ENCODE measurements at places on chromosomes 13 and 19. TPM values are rescaled to one million over a fixed set of nuclear protein-coding genes. Genes with fewer than 3 reads are reported as not detected.
A peak's percentile ranks its signal among the peaks of the same experiment; 100 is the strongest.

DNA sequence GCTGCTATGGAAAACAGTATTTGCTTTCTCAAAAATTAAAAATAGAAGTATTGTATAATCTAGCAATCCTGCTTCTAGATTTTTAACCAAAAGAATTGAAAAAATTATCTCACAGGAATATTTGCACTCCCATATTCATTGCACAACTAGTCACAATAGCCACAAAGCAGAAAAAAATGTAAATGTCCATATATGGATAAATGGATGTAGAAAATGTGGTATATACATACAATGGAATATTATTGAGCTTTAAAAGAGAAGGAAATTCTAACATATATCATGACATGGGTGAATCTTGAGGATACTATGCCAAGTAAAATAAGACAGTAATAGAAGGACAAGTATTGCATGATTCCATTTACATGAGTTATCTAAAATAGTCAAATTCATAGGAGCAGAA lies 2753.0 kb downstream of the PCDH9 start:
- no peak for DNase-seq

- DNase-seq = no peak
These were observed 127.4 kb downstream of the LMO7 start for GRCh38 chr13:75763512-75763911.

DNA sequence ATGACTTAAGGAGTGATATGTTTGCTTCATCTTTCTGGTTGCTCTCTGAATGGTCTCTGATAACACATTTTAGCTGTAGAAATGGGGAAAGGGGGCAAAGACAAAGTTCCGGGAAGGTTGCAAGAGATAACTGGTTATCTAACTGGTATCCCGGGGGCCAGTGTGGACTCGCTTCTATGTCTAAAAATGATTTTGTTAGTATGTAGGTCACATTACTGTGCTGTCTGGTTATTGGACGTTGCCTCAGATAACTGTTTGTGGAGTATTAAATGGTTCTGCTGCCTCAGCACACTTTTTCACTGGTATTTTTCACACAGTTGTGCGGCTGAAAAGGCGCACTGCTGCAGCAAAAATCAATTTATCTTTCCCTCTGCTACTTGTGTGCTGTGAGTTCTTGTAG lies 63.0 kb upstream of the ZNF536 start:
- no peak for DNase-seq

DNA sequence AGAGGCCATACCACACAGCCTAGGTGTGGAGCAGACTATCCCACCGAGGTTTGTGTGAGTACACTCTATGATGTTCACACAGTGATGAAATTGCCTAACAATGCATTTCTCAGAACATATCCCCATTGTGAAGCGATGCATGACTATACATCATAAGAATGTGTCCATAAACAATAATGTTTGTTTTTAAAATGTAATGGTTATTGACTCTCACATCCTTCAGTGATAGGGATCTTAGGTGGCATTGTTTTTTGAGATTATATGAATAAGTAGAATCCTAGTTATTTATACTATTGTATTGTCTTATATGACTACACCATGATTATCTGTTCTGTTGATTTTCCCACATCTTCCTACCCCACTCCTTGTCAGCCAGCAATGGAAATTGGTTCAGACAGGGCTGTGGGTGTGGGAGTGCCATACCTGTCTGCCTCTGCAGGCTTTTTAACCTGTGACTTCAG lies 13.6 kb downstream of the CCNA1 start:
- no peak for DNase-seq

GRCh38 chr19:54002495-54003315 lies 11.3 kb downstream of the CACNG6 start:
- DNase-seq = no peak

- no peak for DNase-seq
These were observed 12.2 kb downstream of the TMEM221 start for GRCh38 chr19:17436094-17436873.

DNA sequence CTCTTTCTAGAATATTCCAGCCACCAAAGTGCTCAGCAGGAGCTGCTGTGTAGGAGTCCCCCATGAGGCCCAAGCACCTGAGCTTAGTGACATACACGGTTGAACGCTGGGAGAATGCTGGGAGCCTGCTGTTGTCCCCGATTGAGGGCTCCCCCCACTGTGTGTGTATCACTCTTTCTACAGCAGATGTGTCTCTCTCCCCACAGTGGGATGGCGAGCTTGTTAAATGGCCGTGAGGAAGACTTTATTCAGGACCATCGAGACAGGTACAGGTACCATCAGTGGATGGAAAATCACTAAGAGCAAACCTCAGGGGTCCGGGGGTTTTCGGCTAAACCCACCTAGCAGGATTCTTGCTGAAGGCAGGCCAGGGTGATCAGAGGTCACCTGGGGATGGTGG lies 22.7 kb downstream of the EPN1 start:
- no peak for DNase-seq

GRCh38 chr19:43532962-43533545 lies at the start of gene ZNF575:
Gene ZNF575, plus strand, starts transcription at chr19:43533188. Its CDS starts 1,235 bp downstream, at chr19:43534423.
- peak; percentile 99 for DNase-seq

DNA sequence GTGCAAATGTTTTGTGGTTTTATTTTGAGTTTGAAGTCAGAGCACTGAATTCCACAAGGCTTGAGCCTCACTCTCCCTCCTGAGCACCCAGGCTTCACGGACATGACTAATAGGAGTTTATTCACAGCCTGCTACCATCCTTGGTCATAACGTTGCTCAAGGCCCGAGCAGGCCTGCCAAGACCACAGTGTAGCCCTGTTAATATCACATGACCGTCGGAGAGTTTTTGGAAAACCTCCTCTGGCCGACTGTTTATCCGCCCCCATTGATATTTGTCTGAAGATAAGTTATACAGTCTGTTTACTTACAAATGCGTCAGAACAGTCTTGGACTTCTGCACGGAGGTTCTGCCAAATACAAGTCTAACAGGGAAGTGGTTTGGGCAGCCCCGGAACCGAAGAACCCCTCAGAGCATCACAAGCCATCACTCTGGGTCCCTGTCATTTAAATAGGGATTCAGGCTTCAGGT lies 89.9 kb downstream of the COL4A2 start:
- peak; percentile 98 for DNase-seq

DNA sequence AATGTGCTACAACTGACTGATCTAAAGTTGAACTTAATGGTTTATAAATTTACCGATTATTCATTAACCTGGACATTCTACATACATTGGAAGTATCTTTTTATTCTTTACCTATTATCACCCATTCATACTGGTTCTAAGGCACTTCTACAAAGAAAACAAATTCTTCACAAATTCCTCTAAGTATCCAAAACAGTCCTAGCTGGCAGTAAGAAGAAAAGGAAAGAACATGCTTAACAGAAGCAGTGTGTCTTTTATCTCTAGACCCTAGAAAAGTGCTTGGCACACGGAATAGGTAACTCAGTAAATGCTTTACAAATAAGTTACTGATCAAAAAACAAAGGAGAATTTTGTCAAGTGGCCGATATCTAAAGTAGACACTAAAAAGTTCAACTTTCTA lies 32.8 kb downstream of the TSC22D1 start:
- peak; percentile 52 for DNase-seq

- DNase-seq = no peak
These were observed 32.0 kb downstream of the CCDC8 start for GRCh38 chr19:46381346-46381745.

DNA sequence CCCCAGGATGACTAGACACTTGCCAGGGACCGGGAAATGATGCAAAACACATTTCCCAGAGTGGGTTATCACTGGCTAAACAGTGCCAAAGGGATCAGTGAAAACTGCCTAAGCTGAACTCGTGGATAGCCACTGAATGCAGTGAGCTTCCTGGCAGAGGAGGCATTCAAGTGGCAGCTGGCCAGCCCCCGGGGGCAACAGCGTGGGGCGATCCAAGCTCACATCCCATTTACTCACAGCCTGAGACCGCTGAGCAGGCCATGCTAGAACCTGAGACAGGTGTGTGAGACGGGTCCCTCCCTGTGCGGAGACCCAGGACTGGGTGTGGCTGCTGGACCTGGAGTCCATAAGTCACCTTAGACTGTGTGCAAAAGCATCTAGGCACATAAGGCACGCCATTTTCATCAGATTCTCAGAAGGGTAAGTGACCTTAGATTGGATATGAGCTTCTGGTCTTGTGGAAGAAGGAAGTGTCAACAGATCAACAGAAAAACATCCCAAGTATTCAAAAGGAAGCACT lies 51.9 kb upstream of the SLC15A1 start:
- DNase-seq = no peak

DNA sequence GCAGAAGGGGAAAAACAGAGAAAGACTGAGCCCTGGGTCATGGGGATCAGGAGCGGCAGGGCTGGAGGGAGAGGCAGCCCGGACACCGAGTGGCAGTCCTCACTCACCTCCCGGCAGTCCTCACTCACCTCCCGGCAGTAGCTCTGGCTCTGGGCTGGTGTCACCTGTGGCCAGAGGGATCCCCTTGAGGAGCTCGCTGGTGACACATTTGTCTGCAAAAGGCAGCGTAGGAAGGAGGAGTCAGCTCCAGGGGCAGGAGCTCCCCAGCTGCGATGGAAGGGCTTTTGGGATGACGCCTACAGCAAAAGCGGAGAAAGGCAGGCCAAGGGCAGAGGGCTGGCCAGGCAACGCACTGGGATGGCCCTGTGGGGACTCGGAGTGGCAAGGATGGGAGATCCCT lies 739 bp downstream of the EIF3G start:
- DNase-seq = no peak

DNA sequence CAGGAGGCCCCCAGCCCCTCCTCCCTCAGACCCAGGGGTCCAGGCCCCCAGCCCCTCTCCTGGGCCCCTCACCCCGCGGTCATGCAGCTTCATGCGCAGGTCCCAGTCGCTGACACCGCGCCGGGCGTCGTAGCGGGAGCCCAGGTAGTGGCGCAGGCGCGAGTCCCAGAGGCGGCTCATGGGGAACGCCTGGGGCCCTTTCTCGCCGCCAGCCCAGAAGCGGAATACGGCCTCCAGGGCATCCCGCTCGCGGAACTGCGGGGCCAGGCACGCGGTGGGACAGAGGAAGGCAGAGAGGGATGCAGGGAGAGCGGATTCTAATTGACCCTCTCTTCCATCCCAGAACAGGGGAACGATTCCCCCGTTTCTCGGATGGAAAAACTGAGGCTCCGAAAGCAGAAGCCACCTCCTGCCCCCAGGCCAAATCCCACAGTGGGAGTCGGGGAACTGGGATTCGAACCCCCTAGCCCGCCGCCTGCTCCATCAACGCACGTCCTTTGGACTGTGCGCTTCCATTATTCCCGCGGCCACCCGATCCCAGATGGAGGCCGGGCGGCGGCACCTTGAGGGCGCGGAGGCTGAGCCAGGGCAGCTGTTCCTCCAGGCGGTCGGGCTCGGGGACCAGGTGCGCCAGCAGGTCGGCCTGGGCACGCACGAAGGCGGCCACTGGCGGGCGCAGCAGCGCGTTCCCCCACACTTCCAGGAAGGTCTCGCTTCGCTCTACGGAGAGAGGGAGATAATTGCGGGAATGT lies 4.2 kb upstream of the TNNI3 start:
- no peak for DNase-seq

- DNase-seq = peak; percentile 20
These were observed 50.0 kb upstream of the GPR183 start for GRCh38 chr13:99357131-99357596.

DNA sequence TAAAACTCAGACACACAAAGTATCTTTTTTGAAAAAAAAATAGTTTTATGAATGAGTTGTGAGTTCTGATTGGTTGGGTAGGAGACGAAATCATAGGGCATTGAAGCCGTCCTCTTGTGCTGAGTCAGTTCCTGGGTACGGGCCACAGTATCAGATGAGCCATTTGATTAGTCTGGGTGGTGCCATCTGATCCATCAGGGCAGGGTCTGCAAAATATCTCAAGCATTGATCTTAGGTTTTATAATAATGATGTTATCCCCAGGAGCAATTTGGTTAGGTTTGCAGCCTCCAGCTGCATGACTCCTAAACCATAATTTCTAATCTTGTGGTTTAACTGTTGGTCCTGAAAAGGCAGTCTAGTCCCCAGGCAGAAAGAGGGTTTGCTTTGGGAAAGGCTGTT lies 1310.6 kb downstream of the SLITRK1 start:
- DNase-seq = no peak

DNA sequence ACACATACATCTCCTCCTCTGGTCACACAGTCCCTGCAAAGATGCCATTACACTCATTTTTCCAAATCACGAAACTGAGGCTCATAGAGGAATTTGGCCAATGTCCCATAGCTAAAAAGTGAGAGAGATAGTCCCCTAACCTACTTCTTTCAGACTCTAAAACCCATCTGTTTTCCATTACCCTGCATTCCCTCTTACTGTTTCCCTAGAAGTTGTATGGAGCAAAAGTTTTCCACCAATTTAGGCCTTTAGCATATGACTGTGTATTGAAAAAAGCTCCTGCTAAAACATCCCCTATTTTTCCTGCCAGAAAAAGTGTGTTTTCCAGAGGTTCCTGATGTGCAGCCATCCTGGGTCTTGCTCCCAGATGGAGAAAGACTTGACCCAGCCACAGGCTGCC lies 16.3 kb downstream of the SERP2 start:
- DNase-seq = no peak

GRCh38 chr13:23750383-23751121 lies 138.6 kb downstream of the MIPEP start:
- no peak for DNase-seq

- DNase-seq = no peak
These were observed 34.4 kb downstream of the MAP4K1 start for GRCh38 chr19:38583219-38583984.

- DNase-seq = no peak
These were observed 1458.0 kb downstream of the OLFM4 start for GRCh38 chr13:54486421-54487166.

- DNase-seq = no peak
These were observed 50.0 kb upstream of the RGCC start for GRCh38 chr13:41407380-41407779.

DNA sequence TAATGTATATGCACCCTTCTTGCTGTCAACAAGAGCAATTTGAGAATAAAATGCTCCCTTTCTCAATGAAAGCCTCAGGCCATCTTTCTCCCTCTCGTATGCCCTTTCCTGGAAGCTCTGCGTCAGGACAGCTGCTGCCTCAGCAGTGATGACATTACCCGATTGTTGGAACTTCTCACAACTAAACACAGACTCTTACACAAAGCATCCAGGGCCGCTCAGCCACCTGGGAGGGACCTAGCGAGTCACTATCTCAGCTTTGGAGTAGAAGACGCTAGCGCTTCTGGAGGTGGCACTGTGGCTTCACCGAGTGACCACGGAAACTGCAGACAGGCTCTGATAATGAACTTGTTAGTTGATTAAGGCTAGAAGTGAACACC lies 153.2 kb upstream of the SOX1 start:
- no peak for DNase-seq

The NXNL1 gene
- total RNA-seq = not detected

The SPINT2 gene
- 240 TPM for total RNA-seq

The EBI3 gene
- 5.9 TPM for total RNA-seq

The GTF2F2 gene
- total RNA-seq = 14.4 TPM

The PGLYRP2 gene
- total RNA-seq = not detected

The DCT gene
- total RNA-seq = 0.25 TPM

The SYT3 gene
- 1.5 TPM for total RNA-seq

The ATP4B gene
- not detected for total RNA-seq

The STOML3 gene
- 5.1 TPM for total RNA-seq

The SIGLEC14 gene
- total RNA-seq = 2.7 TPM

The PCDH20 gene
- 22.0 TPM for total RNA-seq

The NPAS1 gene
- total RNA-seq = 1.0 TPM

Measured in lung (tissue), 17 donors.